ENCODE measurements at places on chromosomes 7 and 10.

- DNase-seq: no peak
- H3K27ac ChIP-seq: no peak overlapping the region
- no peaks in the 10 kb centered on the region for H3K36me3 ChIP-seq
- no peaks in the 10 kb centered on the region for H3K4me1 ChIP-seq
- no peaks in the 10 kb centered on the region for H3K27me3 ChIP-seq
Observed at GRCh38 chr10:111379534-111380187, 302.8 kb downstream of the ADRA2A start.

DNA sequence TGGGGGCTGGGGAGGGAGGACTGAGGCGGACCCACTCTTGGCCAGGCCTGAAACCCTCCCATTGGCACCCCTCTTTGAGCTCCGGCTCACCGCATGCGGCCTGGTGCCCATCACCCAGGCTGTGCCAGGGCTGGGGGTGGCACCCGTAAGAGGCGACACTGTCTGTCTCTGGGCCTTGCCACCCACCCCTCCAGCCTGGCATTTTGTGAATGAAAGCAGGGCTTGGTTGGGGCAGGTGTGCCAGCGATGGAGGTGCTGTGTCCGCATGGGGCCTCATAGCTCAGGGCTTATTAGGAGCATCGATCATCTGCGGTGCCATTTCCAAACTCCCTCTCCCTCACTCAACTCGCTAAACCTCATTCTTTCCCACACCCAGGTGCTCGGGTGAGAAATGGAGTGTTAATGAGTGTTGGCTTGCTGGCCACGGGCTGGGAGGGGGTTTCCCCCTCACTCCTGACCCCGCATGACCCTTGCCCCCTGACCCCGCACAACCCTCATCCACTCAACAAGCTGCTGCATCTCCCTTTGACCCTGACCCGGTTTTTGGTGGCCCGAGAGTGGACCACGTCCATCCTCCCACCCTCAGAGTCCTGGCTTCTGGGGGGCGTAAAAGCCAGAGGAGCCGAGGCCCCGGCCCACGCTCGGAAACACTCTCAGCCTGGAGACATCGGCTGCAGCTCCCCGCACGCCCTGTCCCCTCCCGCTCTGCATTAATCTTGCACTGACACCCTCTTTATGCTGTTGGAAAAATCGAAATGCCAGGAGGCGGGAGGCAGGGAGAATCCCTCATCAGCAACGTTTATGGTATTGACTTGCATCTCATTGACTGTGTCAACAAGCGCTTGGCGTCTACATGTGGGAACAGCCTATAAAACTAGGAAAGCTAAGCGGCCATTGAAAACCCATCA lies 161.2 kb downstream of the DNAJB6 start:
- no peaks in the 10 kb centered on the region for H3K27me3 ChIP-seq
- no peaks in the 10 kb centered on the region for H3K4me1 ChIP-seq
- no peaks in the 10 kb centered on the region for H3K36me3 ChIP-seq

- H3K36me3 ChIP-seq: peaks cover 51% of the 10 kb centered on the region
- DNase-seq: peak; percentile 59
- no peak overlapping the region for H3K4me3 ChIP-seq
- H3K27me3 ChIP-seq: no peaks in the 10 kb centered on the region
Observed at GRCh38 chr10:124996854-124997215, 54.9 kb downstream of the ZRANB1 start.

GRCh38 chr7:98038321-98038720 lies 48.3 kb upstream of the OCM2 start:
- DNase-seq: no peak
- no peak overlapping the region for H3K27ac ChIP-seq
- peak overlapping the region; percentile 32 for H3K4me3 ChIP-seq

DNA sequence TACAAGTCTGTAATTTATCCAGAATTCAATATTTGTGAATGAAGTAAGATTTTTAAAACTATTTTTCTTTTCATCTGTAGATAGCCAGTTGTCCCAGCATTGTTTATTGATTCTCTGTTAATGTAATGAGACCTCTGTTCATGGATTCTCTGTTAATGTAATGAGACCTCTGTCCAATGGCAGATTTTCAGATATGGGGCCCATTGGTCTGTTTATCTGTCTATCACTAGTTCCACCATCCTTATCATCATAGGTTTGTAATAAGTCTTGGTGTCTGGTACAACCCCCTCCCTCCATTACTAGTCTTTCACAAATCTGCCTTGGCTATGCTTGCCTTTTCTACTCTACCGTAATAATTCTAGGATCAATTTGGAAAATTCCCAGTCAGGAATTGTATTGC lies 276.6 kb downstream of the ARHGAP12 start:
- no peak overlapping the region for H3K4me3 ChIP-seq
- no peak overlapping the region for H3K27ac ChIP-seq
- peaks cover 7% of the 10 kb centered on the region for H3K4me1 ChIP-seq
- DNase-seq: no peak

GRCh38 chr10:20877986-20878983 lies 18.8 kb downstream of the NEBL start:
- H3K27ac ChIP-seq: no peak overlapping the region
- no peak for DNase-seq
- H3K27me3 ChIP-seq: no peaks in the 10 kb centered on the region
- H3K4me3 ChIP-seq: no peak overlapping the region

GRCh38 chr7:45583296-45583695 lies 9.1 kb downstream of the ADCY1 start:
- H3K36me3 ChIP-seq: no peaks in the 10 kb centered on the region
- no peak for DNase-seq
- no peak overlapping the region for H3K4me3 ChIP-seq
- H3K4me1 ChIP-seq: no peaks in the 10 kb centered on the region

DNA sequence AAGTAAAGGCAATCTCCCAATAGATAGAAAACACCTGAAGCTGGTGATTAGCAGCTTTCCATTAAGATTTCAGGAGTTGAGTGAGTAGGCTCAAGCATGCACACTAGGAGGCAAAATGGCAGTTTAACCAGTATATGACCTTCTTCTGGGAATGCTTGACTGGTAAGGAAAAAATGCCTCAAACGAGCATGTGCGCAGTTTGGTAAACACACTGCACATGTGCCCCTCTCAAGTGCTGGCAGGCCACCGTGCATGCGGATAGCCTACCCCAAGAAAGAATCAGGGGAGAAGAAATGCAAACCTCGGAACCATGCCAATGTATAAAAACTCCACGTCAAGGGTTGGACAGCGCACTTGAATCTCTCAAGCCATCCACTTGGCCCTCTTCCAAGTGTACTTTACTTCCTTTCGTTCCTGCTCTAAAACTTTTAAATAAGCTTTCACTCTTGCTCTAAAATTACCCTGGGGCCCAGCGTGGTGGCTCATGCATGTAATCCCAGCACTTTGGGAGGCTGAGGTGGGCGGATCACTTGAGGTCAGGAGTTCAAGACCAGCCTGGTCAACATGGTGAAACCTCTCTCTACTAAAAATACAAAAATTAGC lies 98.8 kb upstream of the CDK1 start:
- no peak overlapping the region for H3K27ac ChIP-seq
- no peaks in the 10 kb centered on the region for H3K27me3 ChIP-seq
- no peaks in the 10 kb centered on the region for H3K36me3 ChIP-seq
- DNase-seq: no peak
- H3K4me1 ChIP-seq: no peaks in the 10 kb centered on the region
- no peak overlapping the region for H3K4me3 ChIP-seq

GRCh38 chr10:661597-662222 lies 27.8 kb downstream of the DIP2C start:
- no peaks in the 10 kb centered on the region for H3K27me3 ChIP-seq
- no peak overlapping the region for H3K4me3 ChIP-seq
- DNase-seq: peak; percentile 41

DNA sequence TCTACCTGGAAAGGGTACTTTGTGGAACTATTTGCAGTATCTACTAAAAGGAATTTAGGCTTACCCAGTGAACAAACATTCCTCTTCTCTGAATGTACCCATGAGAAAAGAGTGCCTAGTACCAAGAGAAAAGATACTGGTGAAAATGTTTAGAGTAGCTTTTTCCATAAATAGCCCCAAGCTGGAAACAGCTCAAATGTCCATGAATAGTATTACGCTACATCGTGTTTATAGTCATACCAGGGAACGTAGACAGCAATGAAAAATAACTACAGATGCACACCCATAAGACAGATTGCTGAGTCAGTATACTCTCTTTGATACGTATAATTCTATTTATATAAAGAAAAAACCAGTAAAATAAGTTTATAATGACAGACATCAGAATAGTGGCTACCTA lies 285.9 kb downstream of the KLF6 start:
- no peak overlapping the region for H3K4me3 ChIP-seq
- DNase-seq: no peak
- H3K36me3 ChIP-seq: no peaks in the 10 kb centered on the region
- H3K4me1 ChIP-seq: peaks cover under 1% of the 10 kb centered on the region
- no peaks in the 10 kb centered on the region for H3K27me3 ChIP-seq

DNA sequence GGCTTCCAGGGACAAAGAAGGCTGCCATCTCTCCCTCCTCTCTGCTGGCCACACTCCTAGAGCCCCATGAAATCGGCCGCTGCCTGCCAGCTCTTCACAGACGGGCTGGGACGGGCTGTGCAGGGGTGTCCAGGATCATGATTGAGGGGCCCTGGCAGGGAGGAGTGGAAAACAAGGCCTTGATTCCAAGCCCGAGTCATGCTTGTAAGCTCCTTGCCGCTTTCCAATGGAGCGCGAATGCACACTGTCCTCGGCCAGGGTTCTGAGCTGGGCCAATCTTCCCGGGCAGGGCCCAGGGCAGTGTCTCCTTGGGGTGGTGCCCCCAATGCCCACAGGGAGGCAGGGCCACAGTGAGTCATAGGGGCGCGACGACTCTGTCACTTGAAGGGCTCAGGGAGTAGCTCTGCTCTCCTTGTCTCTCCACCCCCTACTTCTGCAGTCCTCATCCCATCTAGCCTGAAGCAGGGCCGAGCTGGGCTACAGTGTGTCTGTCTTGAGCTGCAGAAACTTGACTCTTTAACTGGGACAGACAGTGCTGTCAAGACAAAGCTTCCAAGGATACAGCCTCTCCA lies 186.2 kb upstream of the SVIL start:
- H3K36me3 ChIP-seq: no peaks in the 10 kb centered on the region
- no peaks in the 10 kb centered on the region for H3K27me3 ChIP-seq
- H3K4me1 ChIP-seq: peaks cover 4% of the 10 kb centered on the region
- peak overlapping the region; percentile 75 for H3K27ac ChIP-seq
- H3K4me3 ChIP-seq: no peak overlapping the region

DNA sequence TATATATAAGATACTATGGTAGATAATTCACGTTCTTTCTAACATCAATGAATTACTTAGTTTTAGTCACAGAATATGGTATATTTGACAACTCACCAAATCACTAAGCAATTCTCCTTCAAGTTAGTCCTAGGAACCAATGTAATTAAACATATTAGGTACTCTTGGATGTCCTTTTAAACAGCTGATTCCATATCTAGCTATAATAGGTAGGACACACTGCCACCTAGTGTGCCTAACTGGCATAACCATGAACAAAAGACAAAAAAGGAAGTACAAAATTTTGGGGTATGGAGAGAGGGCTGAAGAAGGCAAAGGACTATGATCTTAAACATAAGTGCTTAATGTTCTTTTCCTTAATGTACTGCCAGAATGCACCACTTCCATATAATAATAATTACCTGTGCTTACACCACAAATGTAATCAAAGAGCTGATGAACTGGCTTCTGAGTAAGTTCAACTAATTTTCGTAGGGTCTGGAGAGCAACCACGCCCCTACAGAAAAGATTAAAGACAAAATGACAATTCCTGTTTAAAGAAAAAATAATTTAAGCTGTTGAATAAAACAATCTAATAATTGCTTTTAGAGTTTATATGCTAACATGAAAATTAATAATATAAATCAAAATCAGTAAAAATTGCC lies 28.7 kb downstream of the PNPLA8 start:
- no peak overlapping the region for H3K4me3 ChIP-seq
- H3K27ac ChIP-seq: no peak overlapping the region
- H3K4me1 ChIP-seq: no peaks in the 10 kb centered on the region
- peaks cover 28% of the 10 kb centered on the region for H3K36me3 ChIP-seq
- H3K27me3 ChIP-seq: no peaks in the 10 kb centered on the region
- DNase-seq: no peak

DNA sequence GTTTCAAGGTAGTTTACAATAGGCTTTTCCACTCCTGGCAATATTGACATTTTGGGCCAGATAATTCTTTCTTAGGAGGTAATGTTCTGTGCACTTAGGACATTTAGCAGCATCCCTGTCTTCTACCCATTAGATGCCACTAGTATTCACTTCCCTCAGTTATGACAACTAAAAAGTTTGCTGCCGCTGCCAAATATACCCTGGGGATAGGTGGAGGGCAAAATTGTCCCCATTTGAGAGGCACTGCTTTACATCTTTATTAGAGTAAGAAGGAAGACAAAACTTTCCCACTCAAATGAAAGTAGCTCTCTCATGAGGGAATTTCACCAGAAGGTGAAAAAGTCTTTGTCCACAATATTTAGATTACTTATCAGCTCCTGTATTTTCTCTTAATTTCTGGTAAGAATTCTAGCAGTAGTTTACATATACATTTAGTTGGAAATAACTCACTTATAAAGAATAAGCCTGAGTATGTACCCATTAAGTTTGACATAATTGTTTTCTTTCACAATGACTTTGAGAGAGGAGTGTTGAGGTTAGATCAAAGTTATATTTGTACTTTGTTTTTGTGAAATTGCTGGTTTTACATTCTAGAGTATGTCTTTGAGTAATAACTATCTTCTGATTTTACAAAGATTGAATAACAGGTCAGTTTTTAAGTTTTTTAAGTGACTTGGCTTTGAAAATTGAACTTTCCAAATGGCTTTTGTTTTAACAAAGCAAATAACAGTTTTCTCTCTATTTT lies 46.0 kb downstream of the HELLS start:
- no peaks in the 10 kb centered on the region for H3K36me3 ChIP-seq
- no peak for DNase-seq
- H3K27ac ChIP-seq: no peak overlapping the region
- no peaks in the 10 kb centered on the region for H3K27me3 ChIP-seq
- no peaks in the 10 kb centered on the region for H3K4me1 ChIP-seq

DNA sequence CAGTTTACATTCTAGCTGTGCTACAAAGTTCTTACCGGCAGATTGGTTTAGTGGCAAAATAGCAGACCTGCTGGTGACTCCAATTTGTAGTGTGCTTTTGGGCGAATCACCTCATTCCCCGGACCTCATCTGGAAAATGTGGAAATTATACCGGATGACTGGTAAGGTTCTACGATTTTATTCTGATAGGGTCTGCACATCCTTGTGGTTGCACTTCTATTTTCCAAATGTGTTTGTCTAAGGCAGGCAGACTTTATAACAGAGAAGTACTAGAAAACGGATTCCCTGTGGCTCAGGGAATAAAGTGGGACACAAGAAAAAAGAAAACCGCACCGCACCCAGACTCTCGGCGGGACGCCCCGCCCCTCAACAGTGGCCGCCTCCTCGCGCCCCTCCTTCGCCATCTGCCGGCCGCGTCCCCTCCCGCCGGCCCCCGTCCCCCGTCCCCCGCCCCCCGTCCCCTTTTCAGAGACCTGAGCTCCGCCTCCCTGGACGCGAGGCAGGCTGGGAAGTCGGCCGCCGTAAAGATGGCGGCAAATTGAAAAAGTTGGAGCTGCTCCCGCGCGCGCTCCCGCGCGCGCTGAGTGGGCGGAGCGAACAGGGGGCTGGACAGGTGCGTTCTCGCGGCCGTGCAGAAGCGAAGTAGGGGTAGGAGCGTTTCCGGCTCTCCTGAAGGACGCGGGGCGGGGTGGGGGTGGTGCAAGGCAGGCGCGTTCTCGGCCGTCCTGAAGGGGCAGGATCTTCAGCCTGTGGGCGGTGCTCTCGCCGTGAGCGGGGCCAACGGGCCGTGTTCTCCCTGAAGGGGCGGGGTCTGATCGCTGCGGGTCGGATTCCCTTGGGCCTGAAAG lies 532 bp upstream of the CCM2 start:
- no peaks in the 10 kb centered on the region for H3K27me3 ChIP-seq
- peak overlapping the region; percentile 87 for H3K4me3 ChIP-seq
- peak overlapping the region; percentile 96 for H3K27ac ChIP-seq
- DNase-seq: peak; percentile 100
